ENCODE measurements at places on chromosomes 1 and 21. TPM values are rescaled to one million over a fixed set of nuclear protein-coding genes. Genes with fewer than 3 reads are reported as not detected.

DNA sequence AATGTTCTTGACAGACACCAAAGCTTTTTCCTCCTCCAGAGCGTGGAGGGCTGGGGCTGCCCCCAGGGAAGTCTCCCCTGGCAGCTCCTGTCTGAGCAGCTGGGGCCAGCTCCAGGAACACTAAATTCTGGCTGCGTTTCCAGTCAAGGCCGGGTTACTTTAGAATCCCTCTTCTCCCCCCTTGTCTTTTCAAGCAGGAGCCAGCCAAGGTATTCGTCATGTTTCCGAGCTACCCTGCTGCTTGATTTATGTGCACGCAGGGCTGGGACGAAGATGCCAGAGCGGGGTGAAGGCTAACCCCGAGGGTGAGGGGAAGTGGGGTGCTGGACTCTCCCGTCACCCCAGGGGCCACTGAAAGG is 68.1 kb upstream of the ANGPTL1 start:
- no peak overlapping the region for H3K27ac ChIP-seq
- peaks cover 14% of the 10 kb centered on the region for H3K4me1 ChIP-seq
- peaks cover 22% of the 10 kb centered on the region for H3K27me3 ChIP-seq
- no peaks in the 10 kb centered on the region for H3K36me3 ChIP-seq
- no peak for DNase-seq

DNA sequence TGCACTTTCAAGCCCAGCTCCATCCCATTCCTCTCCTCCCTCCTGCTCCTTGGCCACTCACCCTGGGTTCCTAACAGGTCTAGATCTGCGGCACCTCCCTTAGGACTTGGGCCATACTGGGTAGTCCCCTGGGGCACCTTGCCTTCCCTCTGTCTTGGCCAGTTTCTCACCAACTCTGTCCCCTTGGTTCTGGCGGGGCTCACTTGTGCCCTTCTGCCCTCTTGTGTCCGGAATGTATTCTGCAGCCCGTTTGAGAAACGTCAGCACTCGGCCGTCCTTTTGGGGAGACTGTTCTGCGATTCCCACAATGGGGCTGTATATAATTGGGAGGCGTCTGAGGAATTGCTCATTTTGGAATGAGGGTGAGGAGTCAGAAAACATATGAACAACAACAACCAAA is 162.4 kb downstream of the ZSCAN20 start:
- H3K36me3 ChIP-seq = no peaks in the 10 kb centered on the region
- H3K4me3 ChIP-seq = no peak overlapping the region
- no peak overlapping the region for H3K27ac ChIP-seq
- peaks cover 29% of the 10 kb centered on the region for H3K27me3 ChIP-seq
- no peak for DNase-seq
- H3K4me1 ChIP-seq = no peaks in the 10 kb centered on the region

DNA sequence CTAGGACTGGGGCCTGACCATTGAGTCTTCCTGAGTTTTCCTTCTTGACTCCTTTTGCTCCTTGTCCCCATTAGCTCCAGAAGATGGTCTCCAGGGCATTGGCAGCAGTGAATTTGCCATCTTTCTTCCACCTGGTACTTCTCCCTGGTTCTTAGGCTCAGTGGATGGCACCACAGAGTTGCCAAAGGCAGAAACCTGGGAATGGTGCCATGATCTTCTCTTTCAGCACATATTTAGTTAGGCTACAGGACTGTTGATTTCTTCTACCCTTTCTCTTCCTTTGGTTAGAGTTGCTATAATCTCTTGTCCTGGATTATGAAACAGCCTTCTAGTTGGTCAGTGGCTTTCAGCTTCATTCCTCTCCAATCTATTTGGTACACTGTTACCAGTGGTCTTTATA is 6.2 kb downstream of the ZBTB40 start:
- no peak for DNase-seq
- no peak overlapping the region for H3K4me3 ChIP-seq
- peaks cover 23% of the 10 kb centered on the region for H3K4me1 ChIP-seq
- H3K36me3 ChIP-seq = peaks cover 4% of the 10 kb centered on the region

- no peak overlapping the region for H3K4me3 ChIP-seq
- no peaks in the 10 kb centered on the region for H3K36me3 ChIP-seq
- no peak overlapping the region for H3K27ac ChIP-seq
- H3K27me3 ChIP-seq = no peaks in the 10 kb centered on the region
- DNase-seq = no peak
Measured at GRCh38 chr1:222928212-222928611, 113.4 kb downstream of the DISP1 start.

GRCh38 chr1:16191916-16192546 is 20.4 kb downstream of the ARHGEF19 start:
- no peak overlapping the region for H3K27ac ChIP-seq
- peaks cover 3% of the 10 kb centered on the region for H3K4me1 ChIP-seq
- peaks cover 3% of the 10 kb centered on the region for H3K27me3 ChIP-seq
- no peak overlapping the region for H3K4me3 ChIP-seq
- H3K36me3 ChIP-seq = no peaks in the 10 kb centered on the region
- no peak for DNase-seq

GRCh38 chr1:42922687-42923366 is 35.8 kb downstream of the SLC2A1 start:
- DNase-seq = peak; percentile 54
- H3K4me3 ChIP-seq = peak overlapping the region; percentile 83
- no peaks in the 10 kb centered on the region for H3K27me3 ChIP-seq
- H3K36me3 ChIP-seq = peaks cover 22% of the 10 kb centered on the region

DNA sequence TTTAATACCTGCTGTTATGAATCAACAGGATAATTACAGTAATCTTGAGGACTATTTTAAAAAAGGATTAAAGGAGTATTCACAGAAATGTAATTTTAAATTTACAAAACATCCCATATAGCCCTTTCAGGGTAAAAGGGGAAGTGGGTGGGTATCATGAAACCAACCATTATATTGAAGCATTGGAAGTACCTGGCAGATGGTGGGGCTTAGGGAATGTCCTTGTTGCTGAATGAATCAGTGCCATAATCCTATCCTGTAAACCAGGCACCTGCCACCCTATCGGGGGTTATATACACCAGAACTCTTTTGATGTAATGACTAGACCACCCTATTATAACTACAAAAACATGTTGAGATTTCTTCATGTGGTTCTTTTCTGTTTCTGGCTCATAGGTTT is 30.4 kb downstream of the CDC14A start:
- no peak overlapping the region for H3K27ac ChIP-seq
- H3K4me1 ChIP-seq = peaks cover 36% of the 10 kb centered on the region
- H3K27me3 ChIP-seq = no peaks in the 10 kb centered on the region
- no peak overlapping the region for H3K4me3 ChIP-seq
- no peak for DNase-seq
- H3K36me3 ChIP-seq = peaks cover 28% of the 10 kb centered on the region

GRCh38 chr21:35095859-35096291 is 46.8 kb upstream of the RUNX1 start:
- H3K27ac ChIP-seq = no peak overlapping the region
- no peak overlapping the region for H3K4me3 ChIP-seq

Gene RAB4A
- 38.1 TPM for total RNA-seq

Gene NUP210L
- total RNA-seq = 0.17 TPM

DNA sequence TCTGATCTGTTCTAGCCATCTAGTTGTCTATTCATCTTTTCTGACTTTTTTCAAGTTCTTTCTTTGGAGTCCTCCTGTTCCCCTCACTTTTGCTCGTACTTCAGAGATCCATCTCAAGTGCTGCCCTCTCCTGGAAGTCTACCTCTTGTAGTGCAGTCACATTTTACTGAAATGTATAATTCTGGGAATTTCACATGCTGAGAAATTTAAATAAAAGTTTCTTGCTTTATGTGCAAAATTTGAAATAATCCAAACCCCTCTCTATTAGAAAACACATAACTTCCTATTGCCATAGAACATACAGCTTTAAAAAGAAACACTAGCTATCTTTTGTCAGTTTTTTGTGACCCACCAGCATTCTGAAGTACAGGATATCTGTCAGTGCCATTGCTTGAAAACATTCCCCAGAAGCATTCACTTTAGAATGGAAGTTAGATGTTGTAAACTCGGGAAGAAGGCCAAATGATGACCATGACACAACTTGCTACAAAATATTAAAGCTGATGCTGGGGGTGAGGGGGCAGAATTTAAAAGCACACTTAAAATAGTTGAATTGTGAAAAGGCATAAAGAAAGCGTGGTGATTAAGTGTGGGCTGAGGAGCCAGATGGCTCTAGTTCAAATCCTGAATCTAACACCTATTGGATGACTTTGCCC is 22.0 kb downstream of the RLF start:
- H3K4me1 ChIP-seq = peaks cover 39% of the 10 kb centered on the region
- H3K4me3 ChIP-seq = no peak overlapping the region
- DNase-seq = no peak
- H3K36me3 ChIP-seq = peaks cover 18% of the 10 kb centered on the region

DNA sequence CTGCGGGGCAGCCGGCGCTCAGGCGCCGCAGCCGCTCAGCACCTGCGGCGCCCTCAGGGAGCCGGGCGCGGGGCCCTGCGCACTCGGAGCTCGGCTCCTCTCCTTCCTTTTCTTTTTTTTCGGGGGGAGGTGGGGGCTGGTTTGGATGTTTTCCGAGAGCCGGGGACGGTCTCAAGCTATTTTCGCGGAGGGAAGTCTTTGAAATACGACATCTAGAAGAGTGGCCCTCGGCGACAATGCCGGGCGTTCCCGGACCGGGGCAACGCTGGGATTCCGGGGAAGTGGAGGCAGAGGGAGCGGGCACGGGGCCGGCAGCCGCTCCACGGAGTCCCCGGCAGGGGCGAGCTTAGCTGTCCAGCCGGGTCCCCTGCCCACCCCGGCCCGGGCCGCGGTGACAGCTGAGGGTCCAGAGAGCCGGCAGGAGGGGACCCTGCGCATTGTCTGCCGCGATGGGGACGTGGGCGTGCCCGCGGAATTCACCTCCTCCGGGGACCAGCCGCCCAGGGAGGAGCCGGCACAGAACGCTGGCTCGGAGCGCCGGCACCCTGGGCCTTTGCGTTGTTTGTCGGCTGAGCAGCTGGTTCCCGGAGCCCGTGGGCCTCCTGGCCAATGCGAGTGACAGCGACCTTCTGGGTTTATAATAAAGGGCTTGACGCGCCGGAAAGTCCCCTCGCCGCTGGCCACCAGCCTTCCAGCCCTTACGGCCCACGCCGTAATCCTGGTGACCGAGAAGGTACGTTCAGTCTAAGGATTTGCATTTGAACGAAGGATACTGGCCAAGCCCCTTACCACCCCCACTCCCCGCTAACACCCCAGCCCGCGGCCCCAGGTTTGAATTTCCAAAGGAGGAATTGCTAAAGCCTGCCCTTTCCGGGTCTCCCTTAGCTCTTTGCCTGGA is 582 bp downstream of the SLC37A1 start:
- peaks cover 25% of the 10 kb centered on the region for H3K36me3 ChIP-seq
- peaks cover 2% of the 10 kb centered on the region for H3K27me3 ChIP-seq
- peaks cover 31% of the 10 kb centered on the region for H3K4me1 ChIP-seq
- peak overlapping the region; percentile 84 for H3K27ac ChIP-seq
- peak overlapping the region; percentile 87 for H3K4me3 ChIP-seq
- peak; percentile 76 for DNase-seq

Gene SSU72
- 118 TPM for total RNA-seq

Gene HENMT1
- total RNA-seq = 32.3 TPM

Gene CLEC20A
- total RNA-seq = not detected

Gene CFAP107
- total RNA-seq = not detected

Gene ADGRB2
- total RNA-seq = 0.74 TPM

GRCh38 chr1:67604778-67605177 is 80.2 kb upstream of the GADD45A start:
- no peak overlapping the region for H3K4me3 ChIP-seq
- H3K27me3 ChIP-seq = peaks cover 6% of the 10 kb centered on the region
- H3K27ac ChIP-seq = no peak overlapping the region
- DNase-seq = no peak
- peaks cover 4% of the 10 kb centered on the region for H3K4me1 ChIP-seq

Gene UTS2
- total RNA-seq = 1.6 TPM

GRCh38 chr1:60222360-60223115 is 149.0 kb upstream of the C1orf87 start:
- H3K4me1 ChIP-seq = no peaks in the 10 kb centered on the region
- H3K27me3 ChIP-seq = no peaks in the 10 kb centered on the region
- H3K36me3 ChIP-seq = no peaks in the 10 kb centered on the region
- no peak overlapping the region for H3K4me3 ChIP-seq
- DNase-seq = no peak

DNA sequence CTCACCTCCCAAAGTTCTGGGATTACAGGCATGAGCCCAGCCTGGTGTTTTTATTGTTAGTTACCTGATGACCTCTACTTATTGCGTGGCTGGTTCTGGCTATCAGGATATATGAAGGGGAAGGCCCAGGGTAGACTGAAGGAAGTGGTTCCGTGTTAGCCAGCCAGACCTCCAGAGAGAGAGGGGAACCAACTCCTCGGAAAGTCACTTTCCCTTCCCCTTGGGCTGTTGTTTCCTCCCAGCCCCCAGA is 2.5 kb upstream of the RCSD1 start:
- peaks cover 30% of the 10 kb centered on the region for H3K36me3 ChIP-seq
- H3K27ac ChIP-seq = peak overlapping the region; percentile 93
- no peak for DNase-seq
- H3K27me3 ChIP-seq = no peaks in the 10 kb centered on the region
- peaks cover 48% of the 10 kb centered on the region for H3K4me1 ChIP-seq

- no peak overlapping the region for H3K27ac ChIP-seq
- peaks cover 32% of the 10 kb centered on the region for H3K36me3 ChIP-seq
- no peaks in the 10 kb centered on the region for H3K27me3 ChIP-seq
- no peak for DNase-seq
Measured at GRCh38 chr1:77655431-77655974, 27.0 kb downstream of the ZZZ3 start.

Gene SPATA17
- total RNA-seq = not detected

Gene COL6A2
- 23.8 TPM for total RNA-seq

Gene SOX13
- total RNA-seq = 3.9 TPM

- no peaks in the 10 kb centered on the region for H3K36me3 ChIP-seq
- H3K27ac ChIP-seq = no peak overlapping the region
- H3K27me3 ChIP-seq = peaks cover 5% of the 10 kb centered on the region
- no peak overlapping the region for H3K4me3 ChIP-seq
- no peaks in the 10 kb centered on the region for H3K4me1 ChIP-seq
- no peak for DNase-seq
Measured at GRCh38 chr1:106954661-106955229, 101.7 kb upstream of the PRMT6 start.

Data from activated naive CD8-positive, alpha-beta T cell treated with anti-CD3 and anti-CD28 coated beads, Interleukin-2, amount 10 ng/mL, durations not matched to agents 7 days and 5 days (primary cell).